ENCODE measurements at places on chromosomes 11 and 22.
A peak's percentile ranks its signal among the peaks of the same experiment; 100 is the strongest.

DNA sequence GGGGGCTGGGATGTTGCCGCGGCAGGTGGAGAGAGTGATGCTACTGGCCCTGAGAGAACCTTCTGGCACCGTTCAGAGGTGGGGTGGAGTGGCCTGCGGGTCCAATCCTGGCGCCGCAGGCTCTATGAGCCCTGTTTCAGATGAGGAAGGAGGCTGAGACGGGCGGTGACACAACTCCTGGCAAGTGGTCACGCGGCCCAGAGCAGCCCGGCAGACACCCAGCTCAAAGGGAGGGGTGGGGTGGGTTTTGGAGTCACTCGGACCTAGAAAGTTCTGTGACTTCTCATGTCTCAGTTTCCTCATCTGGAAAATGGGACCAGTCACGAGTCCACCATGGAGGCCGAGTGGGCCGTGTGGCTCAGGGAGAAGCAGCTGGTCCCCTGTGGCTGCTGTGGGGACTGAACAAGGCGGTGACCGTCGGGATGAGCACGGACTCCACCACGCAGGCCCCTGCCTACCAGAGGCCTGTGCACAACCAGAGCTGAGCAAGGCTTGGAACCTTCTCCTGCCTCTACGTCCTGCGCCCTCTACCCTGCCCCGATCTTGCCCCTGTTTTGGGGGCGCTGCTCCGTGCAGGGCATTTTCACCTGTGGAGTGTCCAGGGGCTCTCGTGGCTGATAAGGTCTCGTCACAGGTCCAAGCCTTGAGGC is 3.7 kb downstream of the TSPO start:
- no peak for DNase-seq

- DNase-seq: no peak
Measured at GRCh38 chr11:69971741-69972140, 106.4 kb upstream of the ANO1 start.

DNA sequence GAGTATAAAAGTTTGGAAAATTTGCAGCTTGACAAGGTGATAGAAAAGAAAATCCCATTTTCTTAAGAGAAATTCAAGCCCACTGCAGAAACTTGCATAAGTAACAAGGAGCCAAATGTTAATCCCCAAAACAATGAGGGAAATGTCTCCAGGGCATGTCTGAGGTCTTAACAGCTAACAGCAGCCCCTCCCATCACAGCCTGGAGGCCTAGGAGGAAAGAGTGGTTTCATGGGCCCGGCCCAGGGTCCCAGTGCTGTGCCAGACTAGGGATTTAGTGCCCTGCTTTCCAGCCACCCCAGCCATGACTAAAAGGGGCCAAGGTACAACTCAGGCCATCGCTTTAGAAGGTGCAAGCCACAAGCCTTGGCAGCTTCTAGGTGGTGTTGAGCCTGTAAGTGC is 123.7 kb upstream of the TRPC6 start:
- peak; percentile 17 for DNase-seq

GRCh38 chr11:123100379-123101085 is 38.6 kb upstream of the HSPA8 start:
- DNase-seq: peak; percentile 43

- DNase-seq: no peak
Measured at GRCh38 chr22:46946383-46946962, 184.0 kb downstream of the TBC1D22A start.

DNA sequence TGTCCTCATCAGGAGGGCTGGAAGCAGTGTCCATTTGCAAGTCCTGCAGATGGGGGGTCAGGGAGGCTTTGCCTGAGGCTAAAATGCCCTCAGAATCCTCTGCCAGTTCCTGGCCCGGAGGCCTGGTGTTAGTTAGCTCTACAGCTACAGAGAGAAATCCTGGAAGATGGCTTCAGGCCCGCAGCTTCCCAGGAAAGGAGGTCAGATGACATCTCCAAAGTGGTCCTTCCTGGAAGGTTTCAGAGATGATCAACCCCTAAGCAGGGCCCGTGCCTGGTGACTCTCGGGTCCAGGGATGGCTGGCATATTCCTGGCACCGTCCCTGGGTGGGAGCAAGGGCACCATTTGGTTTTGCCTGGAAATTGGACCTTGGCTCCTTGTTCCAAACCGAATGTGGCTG is 959.1 kb downstream of the BRD1 start:
- DNase-seq: no peak

DNA sequence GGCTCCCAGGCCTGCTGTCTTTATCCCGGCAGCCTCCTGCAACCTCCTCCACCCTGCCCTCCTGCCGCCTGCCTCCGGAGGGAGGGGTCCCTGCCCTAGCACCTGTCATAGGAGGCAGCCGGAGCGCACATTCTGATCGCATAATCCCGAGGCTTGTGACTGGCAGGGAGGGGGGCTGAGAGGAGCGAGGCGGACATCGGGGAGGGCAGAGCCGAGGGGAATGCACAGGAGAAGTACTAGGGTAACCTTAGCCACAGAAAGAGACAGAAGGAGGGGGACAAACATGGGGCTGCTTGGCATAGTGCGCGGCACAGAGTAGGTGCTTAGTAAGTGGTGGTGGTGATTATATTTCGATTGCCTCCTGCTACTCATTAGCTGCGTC is 9.2 kb upstream of the ALX4 start:
- no peak for DNase-seq

- peak; percentile 68 for DNase-seq
Measured at GRCh38 chr11:47616726-47617416, 22.7 kb upstream of the C1QTNF4 start.

- DNase-seq: no peak
Measured at GRCh38 chr22:19420321-19420720, 11.2 kb downstream of the HIRA start.

- no peak for DNase-seq
Measured at GRCh38 chr11:133399855-133400625, 132.3 kb downstream of the OPCML start.

- no peak for DNase-seq
Measured at GRCh38 chr22:17411213-17411612, 42.0 kb downstream of the CECR2 start.

GRCh38 chr11:19595840-19596751 is 116.5 kb upstream of the NAV2 start:
- peak; percentile 96 for DNase-seq

GRCh38 chr11:7143908-7144307 is 55.1 kb downstream of the RBMXL2 start:
- peak; percentile 32 for DNase-seq

GRCh38 chr11:28673691-28674432 is 565.7 kb downstream of the METTL15 start:
- peak; percentile 84 for DNase-seq

DNA sequence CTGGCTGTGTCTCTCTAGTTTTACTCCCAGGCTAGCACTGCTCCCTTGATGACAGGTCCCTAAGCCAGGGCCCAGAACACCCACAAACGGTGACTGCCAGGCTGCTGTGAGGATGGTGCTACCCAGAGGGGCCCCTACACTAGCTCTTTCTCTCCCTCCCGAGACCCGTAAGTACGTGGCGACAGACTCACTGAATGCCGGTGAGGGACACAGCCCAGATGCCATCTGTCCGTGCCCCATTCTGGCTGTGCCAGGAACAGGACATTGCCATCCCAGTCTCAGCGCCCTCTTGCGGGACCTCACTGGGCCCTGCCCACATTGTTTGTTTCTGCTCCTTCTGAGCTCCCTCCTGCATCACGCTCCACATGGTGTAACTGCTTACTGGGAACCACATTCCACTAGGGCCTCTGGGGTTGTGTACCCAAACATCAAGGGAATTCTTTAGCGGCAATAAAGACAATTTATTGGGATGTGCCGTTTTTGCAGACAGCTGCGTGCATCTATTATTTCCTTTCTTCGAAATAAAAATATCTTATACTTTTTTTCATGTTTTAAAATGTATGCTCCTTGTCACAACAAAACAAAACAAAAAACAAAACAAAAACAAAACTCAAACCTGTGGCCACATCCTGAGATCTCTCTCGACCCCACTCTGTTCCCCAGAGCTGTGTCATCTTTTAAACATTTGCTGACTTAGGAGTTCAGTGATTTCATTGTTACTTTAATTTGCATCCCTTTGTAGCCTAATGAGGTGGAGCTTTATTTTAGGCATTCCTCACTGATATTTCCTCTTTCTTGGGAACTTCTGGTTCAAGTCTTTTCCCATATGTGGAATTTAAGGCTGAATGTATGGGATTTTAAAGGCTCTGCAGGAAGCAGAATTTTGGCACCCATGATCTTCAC is 4.4 kb upstream of the TPCN2 start:
- DNase-seq: peak; percentile 83

DNA sequence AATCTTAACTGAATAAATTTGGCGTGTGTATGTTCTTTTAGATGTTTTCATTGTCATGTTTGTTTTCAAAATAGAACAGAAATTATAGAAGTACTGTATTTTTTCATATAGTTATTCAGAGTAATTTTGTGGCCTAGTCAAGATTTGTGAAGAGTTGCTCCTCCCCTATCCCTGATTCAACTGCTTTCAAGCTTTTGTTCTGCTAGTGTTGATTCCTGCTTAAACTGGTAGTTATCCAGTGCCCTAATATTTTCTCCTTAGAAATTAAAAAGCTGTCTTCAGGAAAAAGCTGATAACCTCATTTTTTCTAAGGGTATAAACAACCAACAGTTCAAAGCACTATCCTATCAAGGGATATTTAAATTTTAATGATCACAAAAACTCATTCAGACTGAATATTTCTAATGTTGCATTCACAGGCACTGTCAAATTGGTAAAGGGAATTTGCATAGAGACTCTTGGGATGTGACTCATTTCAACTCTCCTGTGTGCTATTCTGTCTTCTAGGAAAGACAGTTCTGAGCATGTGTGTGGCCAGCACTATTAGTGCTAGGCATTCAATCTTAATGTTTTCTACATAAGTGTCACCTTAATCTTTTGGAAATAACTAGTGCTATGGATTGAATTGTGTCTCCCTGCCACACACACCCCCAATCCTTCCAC is 1776.0 kb downstream of the LRRC4C start:
- DNase-seq: no peak

DNA sequence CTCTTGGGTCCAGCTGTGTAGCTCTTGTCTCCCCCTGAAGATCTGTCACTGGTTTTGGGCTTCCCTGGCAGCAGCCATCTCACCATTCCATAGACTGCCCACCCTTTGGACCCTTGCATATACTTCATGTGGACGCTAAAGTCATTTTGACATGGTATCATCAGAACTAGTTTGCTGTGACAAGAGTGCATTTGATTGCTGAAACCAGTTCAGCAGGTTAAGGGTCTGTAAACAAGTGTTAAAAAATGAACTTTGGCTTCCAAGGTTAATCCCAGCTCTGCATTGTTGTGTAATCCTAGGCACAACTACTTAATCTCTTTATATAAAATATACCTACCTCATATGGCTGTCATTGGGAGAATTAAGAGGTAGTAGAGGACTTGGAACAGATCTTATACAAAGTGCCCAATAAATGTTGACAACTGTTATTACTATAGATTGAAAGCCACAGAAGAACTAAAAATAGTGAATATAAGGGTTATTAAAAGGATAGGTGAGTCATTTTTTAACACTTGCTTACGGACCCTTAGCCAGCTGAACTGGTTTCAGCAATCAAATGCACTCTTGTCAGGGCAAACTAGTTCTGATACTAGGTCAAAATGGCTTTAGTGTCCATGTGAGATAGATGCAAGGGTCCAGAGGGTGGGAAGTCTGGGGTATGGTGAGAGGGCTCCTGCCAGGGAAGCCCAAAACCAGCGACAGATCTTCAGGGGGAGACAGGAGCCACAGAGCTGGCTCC is 29.4 kb downstream of the CCDC90B start:
- DNase-seq: no peak

DNA sequence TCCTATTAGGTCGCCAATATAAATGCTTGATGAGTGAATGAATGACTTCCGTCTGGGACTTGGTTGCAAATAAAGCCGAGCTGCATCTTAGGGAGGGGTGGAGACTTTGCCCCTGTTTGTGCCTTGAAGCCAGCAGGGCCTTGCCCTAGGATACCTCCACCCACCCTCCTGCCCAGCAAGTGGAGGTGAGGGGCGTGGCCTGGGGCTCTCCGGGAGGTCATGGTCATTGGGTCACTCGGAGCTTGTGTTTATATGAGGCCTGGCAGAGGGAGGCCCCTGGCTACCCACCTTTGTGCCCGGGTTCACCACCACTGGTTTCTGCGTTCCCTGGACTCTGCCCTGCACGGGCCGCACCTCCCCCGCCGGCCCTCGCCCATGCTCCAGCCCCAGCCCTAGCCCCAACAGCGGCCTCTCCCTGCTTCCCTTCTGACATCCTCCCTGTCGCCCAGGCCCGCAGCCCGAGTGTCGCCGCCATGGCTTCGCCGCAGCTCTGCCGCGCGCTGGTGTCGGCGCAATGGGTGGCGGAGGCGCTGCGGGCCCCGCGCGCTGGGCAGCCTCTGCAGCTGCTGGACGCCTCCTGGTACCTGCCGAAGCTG is 4.3 kb downstream of the MPST start:
- DNase-seq: no peak

- no peak for DNase-seq
Measured at GRCh38 chr11:71357414-71357813, 90.8 kb downstream of the DHCR7 start.

DNA sequence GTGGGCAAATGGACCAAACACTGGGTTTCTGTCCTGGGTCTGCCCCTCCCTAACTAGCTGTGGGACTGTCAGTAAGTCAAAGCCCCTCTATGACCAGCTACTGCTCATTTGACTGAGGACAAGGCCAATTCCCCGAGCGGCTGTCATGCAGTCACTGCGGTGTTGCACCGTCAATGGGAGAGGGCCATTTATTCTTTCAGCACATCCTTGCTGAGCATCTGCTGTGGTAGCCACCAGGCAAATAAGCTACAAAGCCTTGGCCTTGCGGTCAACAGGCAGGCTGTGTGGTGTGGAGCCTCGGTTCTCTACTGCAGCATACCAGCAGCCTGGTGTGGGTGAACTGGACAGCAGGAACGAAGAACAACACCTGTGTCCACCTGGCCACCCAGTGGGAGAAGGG is 25.8 kb upstream of the SERPIND1 start:
- no peak for DNase-seq

DNA sequence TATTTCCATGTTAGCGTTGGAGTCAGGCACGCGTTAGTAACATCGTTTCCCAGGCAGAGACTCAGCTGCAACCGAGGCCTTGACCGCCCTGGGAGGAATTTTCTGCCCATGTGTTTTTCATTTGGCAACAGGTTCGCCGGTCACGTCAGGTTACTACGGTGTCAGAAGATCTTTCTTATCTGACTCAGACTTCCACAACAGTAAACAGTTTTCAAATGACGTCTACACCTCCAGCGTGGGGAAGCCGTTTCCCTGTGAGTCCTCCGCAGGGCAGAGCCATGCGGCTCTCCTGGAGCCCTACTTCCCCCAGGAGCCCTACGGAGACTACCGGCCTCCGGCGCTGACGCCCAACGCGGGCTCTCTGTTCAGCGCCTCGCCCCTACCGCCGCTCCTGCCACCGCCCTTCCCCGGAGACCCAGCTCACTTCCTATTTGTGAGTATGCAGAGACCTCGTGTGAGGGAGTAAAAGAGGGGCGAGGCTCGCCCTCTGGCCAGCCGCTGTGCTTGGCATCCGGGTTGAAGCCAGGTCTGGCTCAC is 14.3 kb upstream of the POU2AF3 start:
- DNase-seq: no peak

GRCh38 chr22:22820626-22821025 is 67.0 kb upstream of the IGLL5 start:
- DNase-seq: no peak

DNA sequence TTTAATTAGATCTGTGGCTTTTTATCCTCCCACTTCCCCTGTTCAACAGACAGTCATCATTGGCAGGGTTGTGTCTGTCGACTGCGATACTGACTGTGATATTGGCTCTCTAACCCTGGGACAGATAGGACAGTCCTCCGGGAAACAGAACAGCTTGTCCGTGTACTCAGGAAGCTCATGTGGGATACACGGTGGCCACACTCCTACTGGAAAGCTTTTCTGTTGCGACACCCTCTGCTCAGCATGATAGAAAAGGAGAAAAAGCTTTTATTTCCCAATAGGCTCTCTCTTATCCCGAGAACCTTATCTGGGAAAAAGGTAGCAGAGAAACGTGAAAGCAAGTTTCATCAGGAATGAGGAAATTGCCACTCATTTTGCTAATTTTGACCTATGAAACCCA is 60.4 kb upstream of the HSPA8 start:
- DNase-seq: no peak

Measured in M059J (cell line).